ENCODE measurements at places on chromosomes 6 and 20.

DNA sequence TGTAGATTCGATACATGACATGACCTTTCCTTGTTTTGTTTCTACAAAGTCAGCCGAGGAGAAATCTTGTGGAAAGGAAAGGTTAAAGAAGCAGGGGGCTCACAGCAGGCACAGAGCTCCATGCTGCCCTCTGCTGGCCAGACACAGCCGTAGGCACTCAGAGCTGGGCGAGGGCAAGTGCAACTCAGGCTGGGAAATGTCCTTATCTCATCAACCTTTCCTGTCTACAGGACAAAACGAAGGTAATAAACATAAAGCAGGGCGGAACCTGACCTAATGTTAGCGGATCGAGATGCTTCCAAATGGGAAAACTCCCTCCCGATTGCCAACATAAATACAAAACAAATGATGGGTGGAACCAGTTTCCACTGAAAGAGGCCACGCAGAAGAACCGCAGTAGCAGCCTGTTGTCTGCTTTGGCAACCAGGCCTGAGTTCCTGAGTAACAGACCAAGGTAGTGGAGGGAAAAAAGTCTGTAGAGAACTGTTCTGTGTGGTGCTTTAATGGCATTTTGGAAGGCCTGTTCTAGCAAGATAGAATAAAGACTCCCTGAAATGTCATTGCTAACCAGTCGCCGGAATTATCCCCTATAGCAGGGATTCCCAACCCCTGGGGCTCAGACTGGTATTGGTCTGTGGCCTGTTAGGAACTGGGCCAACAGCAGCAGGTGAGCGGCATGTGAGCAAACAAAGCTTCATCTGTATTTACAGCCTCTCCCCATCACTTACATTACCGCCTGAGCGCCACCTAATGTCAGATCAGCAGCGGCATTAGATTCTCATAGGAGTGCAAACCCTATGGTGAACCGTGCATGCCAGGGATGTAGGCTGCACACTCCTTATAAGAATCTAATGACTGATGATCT, 85.2 kb downstream of the MBOAT1 start:
- DNase-seq = peak; percentile 14

- DNase-seq = no peak
Observed at GRCh38 chr6:30887901-30888815, 3.8 kb downstream of the DDR1 start.

GRCh38 chr20:47673671-47673955, 111.7 kb downstream of the SULF2 start:
- no peak for DNase-seq

GRCh38 chr6:119348096-119348747, 1.3 kb downstream of the MAN1A1 start:
- peak; percentile 38 for DNase-seq

DNA sequence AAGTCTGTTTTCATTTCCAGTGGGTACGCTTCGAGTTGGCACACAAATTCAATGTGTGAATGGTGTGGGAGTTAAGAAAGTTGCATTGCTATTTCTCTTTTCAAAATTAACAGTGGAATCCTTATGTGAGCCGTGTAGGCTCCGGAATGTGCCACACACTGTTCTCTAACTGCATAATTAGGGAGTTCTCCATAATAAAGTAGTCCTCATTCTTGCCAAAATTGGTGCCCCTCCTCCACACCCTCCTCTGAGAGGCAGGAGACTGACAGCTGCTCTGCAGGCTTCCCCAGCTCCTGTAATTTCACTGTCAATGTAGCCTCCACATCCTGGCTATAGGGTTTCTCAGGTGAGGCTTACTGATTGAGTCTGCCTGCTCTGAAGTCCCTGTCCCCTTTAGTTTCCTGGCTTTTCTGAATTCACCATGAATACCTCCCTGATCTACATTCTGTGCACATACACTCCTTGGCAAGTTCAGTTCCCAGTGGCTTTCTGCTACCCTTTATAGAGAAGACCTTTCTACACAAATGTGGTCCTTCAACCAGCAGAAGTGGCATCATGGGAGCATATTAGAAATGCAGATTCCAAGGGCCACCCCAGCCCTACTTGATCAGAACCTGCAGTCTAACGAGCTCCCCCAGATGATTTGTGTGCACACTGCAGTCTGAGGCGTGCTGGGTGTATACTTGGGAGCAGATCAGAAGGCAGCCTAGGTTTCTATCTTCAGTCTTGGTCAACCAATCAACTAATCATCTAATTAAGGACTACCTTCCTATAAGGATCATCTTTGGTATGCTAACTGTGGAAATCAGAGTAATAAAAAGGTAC, 19.9 kb upstream of the CCN6 start:
- no peak for DNase-seq

DNA sequence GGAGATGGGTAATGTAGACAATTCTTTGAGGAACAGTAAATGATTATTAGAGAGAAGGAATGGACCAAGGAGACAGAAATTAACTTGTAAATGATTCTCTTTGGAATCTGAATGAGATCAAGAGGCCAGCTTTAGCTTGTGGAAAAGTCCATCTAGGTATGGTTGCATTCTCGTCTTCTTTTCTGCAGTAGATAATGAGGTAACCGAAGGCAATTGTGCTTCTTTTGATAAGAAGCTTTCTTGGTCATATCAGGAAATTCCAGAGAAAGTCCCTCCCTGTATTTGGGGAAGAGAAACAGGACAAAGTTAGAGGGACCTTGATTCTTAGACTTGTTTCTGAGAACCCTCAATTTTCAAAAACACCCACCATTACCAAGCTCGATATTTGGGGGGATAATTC, 109.1 kb upstream of the PRSS16 start:
- DNase-seq = no peak

- no peak for DNase-seq
Observed at GRCh38 chr20:35306931-35307517, 14.8 kb upstream of the FAM83C start.

GRCh38 chr6:46215213-46215612, 44.4 kb upstream of the ENPP5 start:
- no peak for DNase-seq
